Neural crest cell (in vitro differentiated cells): ENCODE measurements at places on chromosomes 3 and 15.
A peak's percentile ranks its signal among the peaks of the same experiment; 100 is the strongest.

GRCh38 chr15:69185706-69186105 lies 25.3 kb downstream of the GLCE start:
- H3K4me3 ChIP-seq = no peak overlapping the region
- DNase-seq = no peak
- H3K4me1 ChIP-seq = peaks cover 5% of the 10 kb centered on the region
- H3K36me3 ChIP-seq = peaks cover 6% of the 10 kb centered on the region
- no peaks in the 10 kb centered on the region for H3K27me3 ChIP-seq

- no peak for DNase-seq
- H3K36me3 ChIP-seq = peaks cover 5% of the 10 kb centered on the region
- H3K4me1 ChIP-seq = peaks cover 47% of the 10 kb centered on the region
- H3K4me3 ChIP-seq = no peak overlapping the region
- H3K27ac ChIP-seq = peak overlapping the region; percentile 58
These were observed 14.1 kb downstream of the SPSB4 start for GRCh38 chr3:141065258-141065657.

- no peak overlapping the region for H3K27ac ChIP-seq
- H3K27me3 ChIP-seq = no peaks in the 10 kb centered on the region
- no peaks in the 10 kb centered on the region for H3K36me3 ChIP-seq
- H3K4me1 ChIP-seq = peaks cover 15% of the 10 kb centered on the region
- no peak overlapping the region for H3K4me3 ChIP-seq
These were observed 761.0 kb downstream of the ROBO2 start for GRCh38 chr3:77800893-77801292.

GRCh38 chr3:43765521-43765971 lies 74.8 kb downstream of the ABHD5 start:
- no peak overlapping the region for H3K27ac ChIP-seq
- no peak overlapping the region for H3K4me3 ChIP-seq
- DNase-seq = no peak
- peaks cover 5% of the 10 kb centered on the region for H3K4me1 ChIP-seq
- no peaks in the 10 kb centered on the region for H3K36me3 ChIP-seq

GRCh38 chr3:127053979-127054378 lies 71.1 kb downstream of the PLXNA1 start:
- H3K27ac ChIP-seq = no peak overlapping the region
- H3K36me3 ChIP-seq = peaks cover 7% of the 10 kb centered on the region
- H3K4me1 ChIP-seq = peaks cover 2% of the 10 kb centered on the region
- no peaks in the 10 kb centered on the region for H3K27me3 ChIP-seq
- H3K4me3 ChIP-seq = no peak overlapping the region

GRCh38 chr15:65921780-65922179 lies 52.5 kb downstream of the RAB11A start:
- H3K27me3 ChIP-seq = no peaks in the 10 kb centered on the region
- no peak overlapping the region for H3K4me3 ChIP-seq
- H3K4me1 ChIP-seq = peaks cover under 1% of the 10 kb centered on the region
- DNase-seq = no peak

DNA sequence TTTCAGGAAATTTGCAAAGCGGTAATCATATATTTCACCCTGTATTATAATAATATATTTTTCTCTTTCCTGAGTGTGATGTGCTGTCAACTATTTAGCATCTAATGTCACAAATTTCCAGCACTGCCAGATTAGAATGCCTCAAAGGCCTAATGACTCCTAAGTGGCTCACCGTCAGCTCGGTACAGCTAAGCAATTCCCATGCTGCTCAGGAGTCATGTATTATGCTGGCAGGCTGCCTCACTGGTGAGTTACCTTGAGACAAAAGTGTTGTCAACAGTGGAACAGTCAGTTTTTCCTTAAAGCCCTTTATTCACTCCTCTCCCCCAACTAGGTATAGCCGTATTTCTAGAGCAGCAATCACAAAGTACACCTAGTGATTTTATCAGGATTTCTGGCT lies 83.6 kb downstream of the NSUN3 start:
- H3K4me3 ChIP-seq = no peak overlapping the region
- no peaks in the 10 kb centered on the region for H3K27me3 ChIP-seq

GRCh38 chr15:44811337-44811736 lies 75.0 kb downstream of the TRIM69 start:
- H3K4me3 ChIP-seq = no peak overlapping the region
- H3K27me3 ChIP-seq = peaks cover 48% of the 10 kb centered on the region
- H3K36me3 ChIP-seq = no peaks in the 10 kb centered on the region
- no peak overlapping the region for H3K27ac ChIP-seq

GRCh38 chr3:196788528-196788927 lies 48.9 kb downstream of the PAK2 start:
- H3K36me3 ChIP-seq = peaks cover 51% of the 10 kb centered on the region
- peak overlapping the region; percentile 0 for H3K27ac ChIP-seq
- no peaks in the 10 kb centered on the region for H3K27me3 ChIP-seq
- DNase-seq = no peak
- no peak overlapping the region for H3K4me3 ChIP-seq

GRCh38 chr3:125175295-125176078 lies 37.1 kb downstream of the SLC12A8 start:
- DNase-seq = no peak
- no peak overlapping the region for H3K4me3 ChIP-seq
- peaks cover 25% of the 10 kb centered on the region for H3K4me1 ChIP-seq
- H3K27ac ChIP-seq = no peak overlapping the region
- H3K36me3 ChIP-seq = peaks cover 16% of the 10 kb centered on the region

GRCh38 chr3:3509665-3510064 lies 289.6 kb upstream of the LRRN1 start:
- H3K4me3 ChIP-seq = no peak overlapping the region
- no peaks in the 10 kb centered on the region for H3K36me3 ChIP-seq
- H3K27me3 ChIP-seq = peaks cover 2% of the 10 kb centered on the region

DNA sequence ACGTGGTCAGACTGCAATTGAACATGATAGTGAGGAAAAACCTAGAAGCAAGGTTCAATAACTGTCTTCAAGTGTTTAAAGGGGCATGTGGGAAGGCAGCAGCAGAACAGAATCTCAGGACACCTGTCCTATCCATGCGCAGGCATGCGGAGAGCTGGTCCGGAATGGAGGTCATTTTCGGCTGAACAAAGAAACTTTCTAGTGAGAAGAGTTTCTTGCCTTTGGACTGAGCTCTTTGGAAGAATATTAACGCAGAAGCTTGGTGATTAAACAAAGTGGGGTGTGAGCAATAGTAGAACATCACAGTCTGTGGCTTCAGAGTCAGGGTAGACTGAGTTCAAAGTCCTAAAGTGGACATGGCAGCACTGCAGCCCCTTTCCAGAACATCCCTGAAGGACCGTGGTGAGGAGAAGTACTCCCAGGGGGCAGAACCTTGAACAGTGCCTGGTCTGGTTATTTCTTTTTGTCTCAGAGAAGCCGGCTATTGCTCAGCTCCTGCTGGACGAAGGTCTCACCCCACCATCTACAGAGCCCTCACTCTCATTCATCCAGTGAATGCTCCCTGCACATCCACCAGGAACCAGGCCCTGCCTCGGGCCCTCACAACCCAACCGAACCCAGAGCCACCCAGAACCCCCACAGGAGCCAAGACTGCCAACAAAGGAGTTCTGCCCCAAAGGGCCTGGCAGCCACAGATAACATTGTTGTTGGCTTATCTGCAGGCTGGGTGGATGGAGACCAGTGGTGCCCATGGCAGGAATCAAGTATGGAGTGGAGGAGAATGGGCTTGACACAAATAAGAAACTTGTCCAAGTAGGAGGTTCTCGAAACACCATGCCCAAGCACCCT lies 2.8 kb upstream of the SSUH2 start:
- H3K4me1 ChIP-seq = peaks cover 42% of the 10 kb centered on the region
- H3K27me3 ChIP-seq = no peaks in the 10 kb centered on the region

GRCh38 chr3:152225201-152225600 lies 43.5 kb upstream of the MBNL1 start:
- H3K4me3 ChIP-seq = no peak overlapping the region
- H3K36me3 ChIP-seq = no peaks in the 10 kb centered on the region
- no peak overlapping the region for H3K27ac ChIP-seq
- H3K27me3 ChIP-seq = no peaks in the 10 kb centered on the region
- peaks cover 9% of the 10 kb centered on the region for H3K4me1 ChIP-seq

DNA sequence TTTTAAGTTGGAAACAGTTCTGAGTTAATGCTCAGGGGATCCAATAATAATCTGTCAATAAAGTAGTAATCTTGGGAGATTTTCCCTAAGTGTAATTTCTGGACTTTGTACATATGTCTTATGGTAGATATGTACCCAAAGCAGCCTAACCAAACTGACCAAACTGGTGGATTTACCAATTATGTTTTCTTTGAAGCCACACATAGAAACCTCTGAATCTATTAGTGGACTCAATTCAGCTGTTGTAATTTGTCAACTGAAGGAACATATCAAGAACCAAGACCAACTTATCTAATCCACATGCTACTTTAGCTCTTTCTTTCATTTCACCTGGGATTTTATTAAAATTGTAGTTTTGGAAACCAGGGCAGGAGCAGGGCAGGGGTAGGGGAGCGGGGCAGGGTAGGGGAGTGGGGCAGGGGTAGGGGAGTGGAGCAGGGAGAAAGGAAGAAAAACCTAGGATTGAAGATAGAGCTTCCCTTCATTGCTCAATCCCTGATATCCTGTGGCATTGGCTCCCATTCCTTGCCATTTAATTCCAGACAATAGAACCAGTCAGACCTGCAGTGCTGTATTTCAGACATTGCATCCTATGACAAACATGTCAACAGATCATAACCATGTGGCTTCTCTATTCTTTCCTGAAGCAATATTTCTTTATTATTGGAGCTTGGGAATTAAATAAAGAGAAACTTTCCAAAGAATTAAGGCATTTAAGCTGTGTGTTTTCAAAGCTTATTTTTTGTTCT lies 101.8 kb downstream of the NFKBIZ start:
- H3K36me3 ChIP-seq = no peaks in the 10 kb centered on the region
- no peaks in the 10 kb centered on the region for H3K27me3 ChIP-seq
- no peaks in the 10 kb centered on the region for H3K4me1 ChIP-seq
- no peak overlapping the region for H3K27ac ChIP-seq
- DNase-seq = no peak

DNA sequence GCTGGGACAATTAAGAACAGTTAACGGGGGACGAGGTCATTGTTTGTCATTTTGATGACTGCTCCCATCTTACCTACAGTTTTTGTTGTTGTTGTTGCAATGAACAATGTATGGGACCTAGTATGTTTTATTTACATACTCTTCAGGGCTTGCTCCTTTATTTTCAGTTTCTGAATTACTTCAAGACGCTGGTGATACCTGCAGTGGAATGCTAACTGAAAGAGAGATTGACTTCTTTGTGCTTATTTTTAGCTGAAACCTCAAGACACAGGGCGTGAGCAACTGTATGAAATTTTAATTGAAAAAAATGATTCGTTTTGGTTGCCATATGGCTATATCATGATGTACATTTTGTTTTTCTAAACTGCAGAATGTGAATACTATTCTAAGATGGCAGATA lies 297.9 kb downstream of the EDEM1 start:
- H3K36me3 ChIP-seq = no peaks in the 10 kb centered on the region
- DNase-seq = no peak
- H3K27me3 ChIP-seq = peaks cover under 1% of the 10 kb centered on the region
- no peaks in the 10 kb centered on the region for H3K4me1 ChIP-seq
- H3K27ac ChIP-seq = no peak overlapping the region

GRCh38 chr3:48682786-48683185 lies 2.9 kb downstream of the NCKIPSD start:
- no peaks in the 10 kb centered on the region for H3K27me3 ChIP-seq
- no peak overlapping the region for H3K27ac ChIP-seq
- no peak for DNase-seq
- H3K4me3 ChIP-seq = peak overlapping the region; percentile 95

DNA sequence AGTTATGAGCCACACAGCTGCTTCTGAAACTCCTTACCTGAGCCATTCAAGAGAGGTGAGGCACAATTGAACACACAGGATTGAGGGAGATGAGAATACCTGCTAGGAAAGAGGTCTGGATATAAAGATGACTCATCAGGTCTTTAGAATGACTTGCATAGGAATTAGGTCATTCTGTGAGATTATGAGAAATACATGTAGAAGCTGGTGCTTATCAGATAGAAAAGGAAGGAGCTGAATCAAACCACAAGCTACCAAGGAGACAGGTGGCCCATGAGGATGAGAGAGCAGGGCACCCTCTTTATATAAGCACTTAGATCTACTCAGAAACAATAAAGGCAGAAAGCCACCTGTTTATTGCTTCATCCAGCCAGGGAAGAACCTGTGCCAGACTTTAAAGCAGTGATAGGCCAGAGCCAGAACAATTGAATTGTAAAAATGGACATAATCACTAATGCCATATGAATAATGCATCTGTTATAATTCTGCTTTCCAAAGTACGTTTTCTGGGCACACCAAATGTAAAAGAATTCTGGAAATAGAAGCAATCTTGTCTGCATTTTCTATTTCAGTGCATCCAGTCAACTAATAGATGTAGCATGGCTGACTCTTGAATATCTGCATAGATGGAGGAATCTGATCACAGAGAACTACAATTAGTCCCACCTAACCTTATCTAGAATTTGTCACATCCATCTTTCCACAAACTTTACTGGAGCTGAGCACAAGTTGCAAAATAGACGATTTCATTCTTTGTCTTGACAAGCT lies 74.9 kb downstream of the PIK3R4 start:
- H3K27ac ChIP-seq = peak overlapping the region; percentile 60
- H3K4me1 ChIP-seq = no peaks in the 10 kb centered on the region
- no peak overlapping the region for H3K4me3 ChIP-seq
- H3K36me3 ChIP-seq = no peaks in the 10 kb centered on the region

- no peaks in the 10 kb centered on the region for H3K27me3 ChIP-seq
- peaks cover 7% of the 10 kb centered on the region for H3K36me3 ChIP-seq
- no peak overlapping the region for H3K27ac ChIP-seq
- H3K4me1 ChIP-seq = peaks cover 9% of the 10 kb centered on the region
- no peak for DNase-seq
- no peak overlapping the region for H3K4me3 ChIP-seq
These were observed 33.1 kb downstream of the CDC25A start for GRCh38 chr3:48155122-48155521.

- H3K27me3 ChIP-seq = no peaks in the 10 kb centered on the region
- no peak for DNase-seq
- no peak overlapping the region for H3K27ac ChIP-seq
- no peak overlapping the region for H3K4me3 ChIP-seq
- H3K36me3 ChIP-seq = no peaks in the 10 kb centered on the region
- peaks cover 25% of the 10 kb centered on the region for H3K4me1 ChIP-seq
These were observed 52.4 kb downstream of the PDZRN3 start for GRCh38 chr3:73572368-73572767.

DNA sequence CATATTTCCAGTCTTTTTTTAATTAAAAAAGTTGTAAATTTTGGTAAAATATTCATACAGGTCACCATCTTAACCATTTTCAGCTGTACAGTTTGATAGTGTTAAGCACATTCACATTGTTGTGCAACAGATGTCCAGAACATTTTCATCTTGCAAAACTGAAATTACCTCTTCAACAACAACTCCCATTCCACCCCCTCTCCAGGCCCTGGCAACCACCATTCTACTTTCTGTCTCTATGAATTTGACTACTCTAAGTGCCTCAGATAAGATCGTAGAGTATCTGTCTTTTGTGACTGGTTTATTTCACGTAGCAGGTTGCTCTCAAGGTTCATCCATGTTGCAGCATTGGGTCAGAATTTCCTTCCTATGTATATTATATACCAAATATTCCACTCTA lies 76.0 kb downstream of the SLCO3A1 start:
- H3K27me3 ChIP-seq = peaks cover 2% of the 10 kb centered on the region
- H3K27ac ChIP-seq = no peak overlapping the region
- no peak overlapping the region for H3K4me3 ChIP-seq
- H3K36me3 ChIP-seq = no peaks in the 10 kb centered on the region
